ENCODE measurements at places on chromosomes 4 and X.

- no peak overlapping the region for H3K27ac ChIP-seq
- no peaks in the 10 kb centered on the region for H3K36me3 ChIP-seq
- no peak overlapping the region for H3K4me3 ChIP-seq
- DNase-seq = no peak
- peaks cover 4% of the 10 kb centered on the region for H3K4me1 ChIP-seq
- H3K27me3 ChIP-seq = no peaks in the 10 kb centered on the region
Measured at GRCh38 chr4:111689214-111689613, 456.0 kb upstream of the FAM241A start.

DNA sequence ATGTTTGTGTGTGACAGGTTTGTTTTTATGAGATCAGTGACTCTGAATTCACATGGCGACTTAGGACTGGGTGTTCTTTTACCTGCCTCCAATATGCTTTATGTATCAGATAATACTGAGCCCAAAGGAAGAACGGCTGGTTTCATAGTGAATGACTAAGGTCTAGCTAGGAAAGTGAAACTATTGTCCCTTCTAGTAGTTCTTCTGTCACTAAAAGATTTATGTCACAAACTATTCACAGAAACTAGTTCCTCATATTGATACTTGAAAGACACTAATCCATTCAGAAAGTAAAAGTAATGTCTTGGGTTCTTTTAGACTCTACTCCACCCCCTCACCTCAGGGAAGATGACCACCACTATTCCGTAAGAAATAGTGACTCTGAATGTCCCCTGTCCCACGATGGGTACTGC lies 81.7 kb downstream of the EGF start:
- no peaks in the 10 kb centered on the region for H3K36me3 ChIP-seq
- no peak for DNase-seq
- H3K4me1 ChIP-seq = no peaks in the 10 kb centered on the region
- H3K27ac ChIP-seq = no peak overlapping the region
- H3K4me3 ChIP-seq = no peak overlapping the region

- H3K27ac ChIP-seq = no peak overlapping the region
- H3K36me3 ChIP-seq = no peaks in the 10 kb centered on the region
- no peak overlapping the region for H3K4me3 ChIP-seq
- H3K4me1 ChIP-seq = no peaks in the 10 kb centered on the region
- H3K27me3 ChIP-seq = no peaks in the 10 kb centered on the region
- DNase-seq = no peak
Measured at GRCh38 chrX:112664924-112665323, 14.8 kb downstream of the LHFPL1 start.

DNA sequence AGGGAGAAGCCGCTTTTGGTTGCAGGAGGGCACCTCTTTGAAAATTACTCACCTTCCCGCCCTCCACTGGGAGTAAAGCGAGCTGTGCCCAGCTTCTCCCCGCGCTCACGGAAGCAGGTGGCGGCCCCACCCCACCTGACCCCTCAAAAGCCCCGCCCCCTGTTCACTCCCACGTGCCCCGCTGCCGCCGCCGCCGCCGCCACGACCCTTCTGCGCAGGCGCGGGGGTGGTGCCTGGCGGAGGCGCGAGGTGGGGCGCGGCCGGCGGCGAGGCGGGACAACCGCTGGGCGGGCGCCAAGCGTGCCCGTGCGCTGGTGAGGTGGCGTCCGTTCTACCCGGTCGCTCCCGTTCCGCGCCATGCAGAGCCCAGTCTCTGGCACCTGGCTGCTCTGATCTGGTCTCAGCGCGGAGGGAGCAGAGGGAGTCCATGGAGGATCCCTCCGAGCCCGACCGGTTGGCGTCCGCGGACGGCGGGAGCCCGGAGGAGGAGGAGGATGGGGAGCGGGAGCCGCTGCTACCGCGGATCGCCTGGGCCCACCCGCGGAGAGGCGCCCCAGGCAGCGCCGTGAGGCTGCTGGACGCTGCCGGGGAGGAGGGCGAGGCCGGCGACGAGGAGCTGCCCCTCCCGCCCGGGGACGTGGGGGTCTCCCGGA lies at the start of gene PI4K2B:
PI4K2B (plus strand) TSS at position 297 of the 653 bp plus-strand sequence; CDS start at position 428, 131 bp downstream.
- H3K27ac ChIP-seq = peak within 1 kb of the TSS; percentile 93
- H3K4me3 ChIP-seq = peak within 1 kb of the TSS; percentile 97
- H3K27me3 ChIP-seq = no peaks in the 10 kb centered on the region
- H3K4me1 ChIP-seq = peaks cover 5% of the 10 kb centered on the region
- peak; percentile 97 for DNase-seq
- no peaks in the 10 kb centered on the region for H3K36me3 ChIP-seq

GRCh38 chr4:45199736-45200135 lies 473.4 kb upstream of the GNPDA2 start:
- H3K27ac ChIP-seq = no peak overlapping the region
- DNase-seq = no peak
- no peak overlapping the region for H3K4me3 ChIP-seq
- no peaks in the 10 kb centered on the region for H3K27me3 ChIP-seq

GRCh38 chr4:74529284-74530041 lies 84.5 kb downstream of the AREG start:
- H3K27me3 ChIP-seq = no peaks in the 10 kb centered on the region
- no peak overlapping the region for H3K4me3 ChIP-seq
- H3K36me3 ChIP-seq = no peaks in the 10 kb centered on the region
- DNase-seq = no peak

GRCh38 chrX:134023851-134024281 lies 38.5 kb upstream of the GPC3 start:
- no peak overlapping the region for H3K4me3 ChIP-seq
- no peak overlapping the region for H3K27ac ChIP-seq
- DNase-seq = no peak
- no peaks in the 10 kb centered on the region for H3K4me1 ChIP-seq
